ENCODE measurements at places on chromosomes 4 and X.

DNA sequence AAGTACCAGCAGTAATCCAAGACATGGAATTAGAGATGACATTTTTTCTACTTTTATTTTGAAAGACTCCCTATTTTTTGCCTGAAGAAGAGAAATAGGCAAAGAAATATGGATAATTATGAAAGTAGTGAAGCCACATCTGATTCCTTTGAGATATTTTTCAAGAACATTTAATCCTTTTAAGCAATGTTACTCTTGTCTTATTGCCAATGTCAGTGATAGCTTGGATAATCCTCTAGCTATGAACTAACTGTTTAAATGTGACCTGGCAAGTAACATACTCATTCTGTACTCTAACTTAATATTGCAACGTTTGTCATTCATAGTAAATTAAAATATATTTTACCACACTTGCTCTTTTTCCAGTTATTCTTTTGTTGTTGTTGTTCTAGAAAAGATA, 181.3 kb downstream of the VEGFC start:
- no peak for DNase-seq

- DNase-seq: no peak
Observed at GRCh38 chrX:138018145-138018799, 452.3 kb downstream of the ZIC3 start.

GRCh38 chr4:67743194-67743593, 11.0 kb downstream of the GNRHR start:
- DNase-seq: no peak

DNA sequence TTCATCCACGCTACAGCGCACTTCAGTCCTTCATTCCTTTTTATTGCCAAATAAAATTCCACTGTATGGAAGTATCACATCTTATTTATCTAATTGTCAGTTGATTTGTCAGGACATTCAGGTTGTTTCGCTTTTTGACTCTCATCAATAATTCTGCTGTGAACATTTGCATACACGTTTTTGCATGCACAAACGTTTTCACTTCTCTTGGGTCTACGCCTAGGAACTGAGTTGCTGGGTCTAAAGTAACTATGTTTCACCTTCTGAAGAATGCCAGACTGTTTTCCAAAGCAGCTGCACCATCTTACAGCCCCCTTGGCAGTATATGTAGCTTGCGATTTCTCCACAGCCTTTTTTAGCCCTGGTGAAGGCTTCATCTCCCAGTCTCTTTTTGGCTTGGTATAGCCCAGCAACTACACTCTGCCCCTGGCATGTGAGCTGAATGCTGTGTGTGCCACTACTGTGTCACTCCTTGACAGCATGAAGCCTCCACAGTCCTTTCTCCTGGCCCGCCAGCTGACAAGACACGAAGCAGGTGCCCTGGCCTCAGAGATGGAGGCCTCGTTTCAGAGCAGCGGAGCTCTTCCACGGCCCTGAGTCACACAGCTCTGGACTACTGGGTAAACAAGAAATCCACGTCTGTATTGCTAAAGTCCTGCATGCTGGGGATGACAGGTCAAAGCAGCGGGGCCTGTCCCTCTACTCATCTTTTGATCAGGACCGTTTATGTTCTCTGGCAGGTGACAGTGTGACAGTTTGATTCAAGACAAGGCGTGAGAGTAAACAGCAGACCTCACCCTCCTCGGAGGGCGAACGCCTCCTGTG, 75.5 kb downstream of the NSUN7 start:
- DNase-seq: no peak

DNA sequence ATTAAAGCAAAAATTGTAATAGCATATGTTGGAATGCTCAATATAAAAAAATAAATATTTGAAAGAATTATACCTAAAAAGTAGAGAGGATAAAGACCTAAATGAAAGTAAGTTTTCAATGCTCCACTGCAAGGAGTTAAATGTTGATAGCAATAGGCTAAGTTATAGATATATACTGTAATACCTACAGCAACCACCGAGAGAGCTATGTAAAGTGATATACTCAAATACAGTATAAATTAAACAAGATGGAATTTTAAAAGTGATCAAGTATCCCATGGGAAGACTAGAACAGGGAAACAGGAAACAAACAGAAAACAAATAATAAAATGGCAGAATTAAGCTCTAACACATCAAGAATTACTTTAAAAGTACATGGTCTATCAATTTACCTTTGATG, 73.9 kb downstream of the CASP3 start:
- no peak for DNase-seq

DNA sequence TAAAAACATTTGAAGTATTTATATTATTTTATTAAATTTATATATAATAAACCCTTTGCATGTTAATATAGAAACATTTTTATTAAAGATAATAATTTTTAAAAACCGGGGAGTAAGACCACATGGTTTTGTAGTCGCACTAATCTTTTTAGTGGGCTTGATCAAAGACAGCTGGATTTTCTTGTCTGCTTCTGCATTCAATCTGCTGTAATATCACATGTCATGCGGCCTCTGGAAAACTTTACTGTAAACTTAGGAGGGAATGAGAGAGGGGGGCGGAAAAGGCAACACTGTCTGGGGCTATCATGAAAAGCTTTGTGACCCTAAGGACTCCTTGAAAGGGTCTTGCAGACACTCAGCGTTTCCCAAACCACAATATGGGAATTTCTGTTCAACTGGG, 62.8 kb upstream of the NLGN4X start:
- DNase-seq: no peak

GRCh38 chr4:148812101-148812500, 369.9 kb upstream of the NR3C2 start:
- DNase-seq: no peak

GRCh38 chrX:65688403-65688871, 21.0 kb downstream of the MSN start:
- DNase-seq: no peak

GRCh38 chr4:126215759-126216158, 901.0 kb downstream of the FAT4 start:
- no peak for DNase-seq

GRCh38 chrX:37757082-37757481, 22.8 kb upstream of the CYBB start:
- no peak for DNase-seq

GRCh38 chr4:22014222-22014741, 65.7 kb upstream of the KCNIP4 start:
- DNase-seq: peak; percentile 16

DNA sequence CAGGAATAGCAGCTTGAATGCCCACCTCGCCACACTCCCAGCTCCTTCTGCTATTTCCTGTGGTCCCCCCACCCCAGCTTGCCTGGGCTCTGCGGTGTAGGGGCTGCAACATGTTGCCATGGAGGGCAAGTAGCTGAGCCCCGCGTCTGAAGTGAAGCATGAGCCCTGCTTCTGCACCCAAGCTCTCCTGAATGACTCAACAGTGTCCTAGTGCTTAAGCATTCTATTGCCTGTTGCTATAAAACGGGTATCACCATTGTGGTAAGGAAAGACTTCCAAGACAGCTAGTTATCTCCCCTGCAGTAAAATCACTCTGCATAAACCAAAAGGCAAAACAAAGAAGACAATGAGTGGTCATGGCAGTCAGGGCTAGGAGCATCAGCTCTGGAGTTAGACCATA, 31.4 kb upstream of the SPATA4 start:
- DNase-seq: no peak

DNA sequence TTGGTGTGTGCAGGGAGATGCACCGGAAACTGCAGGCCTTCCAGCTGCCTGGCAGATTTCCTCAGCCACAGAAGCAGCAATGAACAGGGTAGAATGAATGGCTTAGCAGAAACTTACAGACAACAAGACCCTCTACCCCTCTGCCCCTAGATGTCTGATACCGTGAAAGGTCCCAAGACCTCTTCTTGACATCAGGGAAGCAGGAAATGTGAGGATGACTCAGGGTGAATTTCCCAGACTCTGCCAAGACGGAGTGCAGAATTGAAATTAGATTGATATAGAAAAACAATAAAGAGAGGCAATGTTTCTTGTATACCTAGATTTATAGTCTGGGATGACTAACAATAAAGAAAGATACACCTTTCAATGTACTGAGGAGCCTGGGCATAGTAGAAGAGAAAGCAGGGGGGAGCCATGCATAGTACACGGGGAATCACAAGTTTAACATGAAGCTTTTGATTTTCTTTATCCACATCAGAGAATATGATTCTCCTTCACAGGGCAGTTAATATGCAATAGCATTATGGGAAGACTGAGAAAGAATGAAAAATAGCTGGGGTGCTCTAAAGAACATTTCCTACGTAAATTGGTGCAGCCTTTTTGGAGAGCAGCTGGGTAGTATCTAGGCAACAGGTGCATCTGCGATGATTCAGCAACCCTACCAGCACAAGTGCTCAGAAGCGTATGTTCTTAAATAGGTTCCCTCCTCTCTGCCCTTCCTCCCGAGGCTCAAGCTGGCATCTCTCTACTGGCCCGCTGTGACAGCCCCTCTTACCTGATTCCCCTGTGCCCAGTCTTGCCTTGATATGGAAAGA, 18.3 kb upstream of the CXCR3 start:
- DNase-seq: no peak

DNA sequence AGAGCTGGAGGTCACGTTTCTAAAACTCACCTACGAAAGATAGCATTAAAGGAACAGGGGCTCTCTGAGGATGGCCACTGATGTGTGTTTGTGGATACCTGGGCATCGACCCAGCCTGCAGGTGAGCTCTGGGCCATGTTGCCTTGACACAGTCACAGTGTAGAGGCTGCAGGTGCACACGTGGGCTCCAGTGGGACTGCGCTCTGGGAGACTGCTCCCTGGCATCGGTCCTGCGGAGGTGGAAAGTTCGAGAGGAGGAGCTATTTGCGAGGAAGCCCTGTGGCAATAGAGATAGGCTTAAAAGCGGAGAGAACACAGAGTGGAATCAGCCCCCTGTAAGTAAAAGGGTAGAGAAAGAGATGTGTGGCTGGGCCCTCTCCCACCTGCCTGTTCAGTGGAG, 12.3 kb upstream of the TADA2B start:
- no peak for DNase-seq

DNA sequence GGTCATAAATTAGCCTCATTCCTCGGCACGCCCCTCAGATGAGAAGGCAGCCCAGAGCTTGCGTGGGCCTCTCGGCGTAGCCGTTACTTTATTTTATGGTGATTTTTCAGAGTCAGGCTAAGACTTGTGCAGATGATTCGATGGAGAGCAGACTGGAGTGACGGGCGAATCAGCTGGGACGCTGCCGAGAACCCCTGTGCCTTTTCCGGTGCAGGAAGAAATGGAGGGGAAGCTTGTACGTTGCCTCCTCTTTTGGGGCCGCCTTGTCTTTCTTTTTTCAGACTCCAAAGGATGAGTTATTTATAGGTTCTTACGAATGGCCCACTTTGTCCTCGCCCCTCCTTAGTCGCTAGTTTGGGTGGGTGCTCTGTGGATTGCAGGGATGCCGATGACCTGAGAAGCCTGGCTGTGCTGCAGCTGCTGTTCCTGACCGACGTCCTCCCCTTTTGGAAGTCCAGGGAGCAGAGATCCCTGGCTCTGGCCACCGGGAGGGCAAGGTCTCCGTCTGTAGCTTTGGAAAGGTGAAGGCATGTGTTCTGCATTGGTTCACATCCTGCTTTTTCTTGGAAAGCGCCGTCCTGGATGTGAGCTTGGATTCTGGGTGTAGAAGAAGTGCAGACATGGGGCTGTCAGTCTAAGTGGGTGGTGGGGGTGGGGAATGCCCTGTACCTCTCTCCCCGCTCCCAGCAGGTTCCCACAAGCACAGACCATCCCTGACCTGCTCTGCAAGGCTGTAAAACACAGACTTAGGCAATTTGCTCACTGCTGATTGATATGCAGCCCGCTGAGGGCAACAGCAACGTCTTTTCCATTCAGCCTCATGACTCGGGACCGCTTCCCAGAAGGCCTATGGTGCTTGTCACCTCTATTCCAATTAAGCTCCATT, 9.3 kb downstream of the SORCS2 start:
- peak; percentile 19 for DNase-seq

- peak; percentile 83 for DNase-seq
Observed at GRCh38 chrX:132648895-132649294, 160.1 kb upstream of the MBNL3 start.

DNA sequence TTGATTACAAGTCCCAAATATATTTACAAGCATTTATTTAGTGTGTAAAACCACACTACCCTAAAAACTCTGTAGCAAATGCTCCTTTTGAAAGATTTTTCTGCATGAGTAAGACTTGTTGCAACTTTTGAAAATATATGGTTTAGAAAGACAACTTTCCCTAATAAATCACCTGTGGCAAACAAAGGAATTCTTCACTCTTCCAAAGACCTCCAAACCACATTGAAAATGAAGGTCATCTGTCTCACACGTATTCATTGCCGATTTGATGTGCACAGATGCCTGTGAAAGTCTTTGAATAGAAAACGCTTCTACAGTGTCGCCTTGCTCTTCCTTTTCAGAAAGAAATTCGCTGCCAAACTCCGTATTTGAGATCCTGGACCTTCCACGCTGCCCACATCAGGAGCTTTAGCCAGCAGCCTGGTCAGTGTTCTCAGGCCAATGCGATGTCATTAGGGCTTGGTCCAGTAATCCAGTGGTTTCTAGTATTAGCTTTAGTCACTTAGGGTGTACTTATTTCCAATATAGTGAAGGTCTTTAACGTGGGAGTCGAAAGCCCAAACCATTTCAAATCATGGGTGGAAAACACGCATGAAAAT, 22.2 kb downstream of the SPINK2 start:
- no peak for DNase-seq

- no peak for DNase-seq
Observed at GRCh38 chrX:118355225-118355920, 9.5 kb downstream of the WDR44 start.

- no peak for DNase-seq
Observed at GRCh38 chr4:148442832-148443511, 758 bp upstream of the NR3C2 start.

DNA sequence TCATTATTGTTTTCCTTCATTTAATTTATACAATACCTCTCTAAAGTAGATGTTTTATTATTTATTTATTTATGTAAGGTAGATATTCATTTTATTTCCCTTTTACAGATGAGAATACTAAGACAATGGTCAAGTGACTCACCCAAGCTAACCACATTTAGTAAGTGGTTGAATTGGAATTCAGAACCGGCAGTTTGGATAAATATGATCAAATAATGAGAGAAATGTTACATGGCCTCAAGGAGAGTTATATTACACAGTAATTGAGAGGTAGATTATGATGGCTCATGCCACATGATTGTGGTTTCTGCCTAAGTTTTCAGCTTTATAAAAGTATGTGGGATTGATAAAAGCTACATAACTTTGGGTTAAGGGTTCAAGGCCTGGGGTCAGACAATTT, 239.4 kb upstream of the BOD1L1 start:
- DNase-seq: peak; percentile 28

DNA sequence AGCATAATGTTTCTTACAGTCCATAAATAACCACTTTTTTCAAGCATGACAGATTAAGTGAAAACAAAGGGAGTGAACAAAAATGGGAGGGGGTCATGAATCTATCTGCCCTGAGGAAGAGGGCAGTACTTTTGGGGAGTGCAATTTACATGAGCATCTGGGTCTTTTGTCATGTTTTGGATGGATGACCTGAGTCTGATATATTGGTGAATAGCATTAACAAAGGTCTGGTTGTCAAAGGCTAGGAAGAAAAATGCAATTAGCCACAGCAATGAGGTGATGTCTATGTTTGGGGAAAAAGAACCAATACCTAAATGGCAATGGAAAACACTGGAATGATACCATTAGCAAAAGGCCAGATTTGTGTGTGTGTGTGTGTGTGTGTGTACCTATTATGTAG, 15.1 kb upstream of the MAD2L1 start:
- DNase-seq: no peak

- peak; percentile 98 for DNase-seq
Observed at GRCh38 chr4:153541456-153542096, 75.4 kb downstream of the TMEM131L start.

Measured in fibroblast of skin of right quadriceps (primary cell).